ENCODE measurements at places on chromosomes 7 and 10. TPM values are rescaled to one million over a fixed set of nuclear protein-coding genes. Genes with fewer than 3 reads are reported as not detected.
A peak's percentile ranks its signal among the peaks of the same experiment; 100 is the strongest.

- no peak overlapping the region for H3K27ac ChIP-seq
- no peaks in the 10 kb centered on the region for H3K36me3 ChIP-seq
- H3K4me1 ChIP-seq = no peaks in the 10 kb centered on the region
- H3K27me3 ChIP-seq = no peaks in the 10 kb centered on the region
- no peak overlapping the region for H3K4me3 ChIP-seq
Measured at GRCh38 chr10:10589540-10590303, 427.9 kb upstream of the CELF2 start.

DNA sequence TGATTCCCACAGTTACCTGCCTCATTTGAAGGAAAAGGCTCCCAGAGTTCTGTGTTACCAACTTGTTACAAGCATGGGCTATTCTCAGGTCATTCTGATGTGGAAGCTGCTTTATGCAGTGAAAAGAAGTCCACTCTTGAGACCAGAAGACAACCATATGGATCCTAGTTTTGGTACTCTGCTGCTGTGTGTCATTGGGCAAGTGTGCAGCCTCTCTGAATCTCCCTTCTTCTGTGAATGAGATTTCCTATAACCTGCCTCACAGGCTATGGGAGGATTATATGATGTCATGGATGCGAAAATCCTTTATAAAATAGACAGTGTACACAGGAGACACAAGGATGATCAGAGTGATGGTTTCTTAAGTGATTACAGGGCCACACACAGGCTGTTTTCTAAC is 166.1 kb downstream of the ARID5B start:
- no peak overlapping the region for H3K4me3 ChIP-seq
- H3K27me3 ChIP-seq = no peaks in the 10 kb centered on the region
- H3K36me3 ChIP-seq = peaks cover 26% of the 10 kb centered on the region
- H3K4me1 ChIP-seq = peaks cover 11% of the 10 kb centered on the region
- no peak overlapping the region for H3K27ac ChIP-seq

DNA sequence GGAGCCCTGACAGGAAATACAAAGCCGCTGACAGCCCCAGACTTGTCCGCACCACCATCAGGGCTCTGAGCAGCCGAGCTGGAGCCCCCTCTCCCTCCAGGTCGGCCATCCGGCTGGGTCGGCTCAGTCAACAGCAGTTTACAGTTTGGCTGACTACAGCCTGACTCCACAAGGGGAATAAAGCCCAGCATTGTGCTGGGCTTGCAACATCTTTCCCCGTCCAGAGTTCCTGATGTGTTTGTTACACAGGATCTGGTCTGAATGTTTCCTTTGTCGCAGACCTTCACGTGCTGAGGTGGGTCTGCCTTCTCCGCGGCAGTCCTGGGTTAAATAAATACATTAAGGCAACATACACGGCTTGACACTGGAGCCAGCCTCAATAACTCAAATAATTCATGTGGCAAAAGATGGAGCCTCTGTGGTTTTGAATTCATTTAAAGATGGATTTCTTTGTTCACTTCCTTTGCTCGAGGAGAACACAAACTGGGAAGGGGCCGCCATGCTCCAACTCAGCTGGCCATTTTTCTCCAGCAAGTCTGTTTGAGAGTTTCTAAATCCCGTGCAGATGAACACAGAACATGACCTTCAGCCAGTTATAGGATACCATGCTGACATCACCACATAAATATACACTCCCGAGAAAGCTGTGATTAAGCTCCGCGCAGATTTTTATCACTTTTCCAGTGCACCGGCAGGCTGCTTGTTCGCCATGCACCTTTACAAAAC is 192.1 kb downstream of the WDR11 start:
- H3K27me3 ChIP-seq = no peaks in the 10 kb centered on the region
- H3K4me1 ChIP-seq = no peaks in the 10 kb centered on the region
- no peak overlapping the region for H3K4me3 ChIP-seq
- DNase-seq = no peak

DNA sequence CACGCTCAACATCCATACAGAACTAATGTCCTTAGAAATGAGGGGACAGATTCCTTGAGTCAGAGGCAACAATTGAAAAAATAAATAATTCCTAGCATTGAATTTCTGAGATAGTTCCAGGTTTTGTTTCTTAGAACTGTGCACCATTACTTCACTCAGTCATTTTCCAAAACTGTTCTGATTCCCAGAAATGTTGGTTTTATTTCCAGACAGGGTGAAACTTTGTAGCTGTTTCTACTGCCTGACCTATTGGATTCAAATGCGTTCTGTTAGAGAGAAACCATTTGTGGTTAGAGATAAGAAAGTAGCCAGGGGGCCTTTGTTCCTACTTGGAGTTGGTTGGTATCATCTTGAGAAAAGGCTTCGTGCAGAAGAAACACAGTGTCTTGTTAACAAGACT is 8.1 kb upstream of the DEPP1 start:
- DNase-seq = peak; percentile 63
- peaks cover 14% of the 10 kb centered on the region for H3K4me1 ChIP-seq
- no peaks in the 10 kb centered on the region for H3K36me3 ChIP-seq
- H3K27ac ChIP-seq = no peak overlapping the region
- no peak overlapping the region for H3K4me3 ChIP-seq

DNA sequence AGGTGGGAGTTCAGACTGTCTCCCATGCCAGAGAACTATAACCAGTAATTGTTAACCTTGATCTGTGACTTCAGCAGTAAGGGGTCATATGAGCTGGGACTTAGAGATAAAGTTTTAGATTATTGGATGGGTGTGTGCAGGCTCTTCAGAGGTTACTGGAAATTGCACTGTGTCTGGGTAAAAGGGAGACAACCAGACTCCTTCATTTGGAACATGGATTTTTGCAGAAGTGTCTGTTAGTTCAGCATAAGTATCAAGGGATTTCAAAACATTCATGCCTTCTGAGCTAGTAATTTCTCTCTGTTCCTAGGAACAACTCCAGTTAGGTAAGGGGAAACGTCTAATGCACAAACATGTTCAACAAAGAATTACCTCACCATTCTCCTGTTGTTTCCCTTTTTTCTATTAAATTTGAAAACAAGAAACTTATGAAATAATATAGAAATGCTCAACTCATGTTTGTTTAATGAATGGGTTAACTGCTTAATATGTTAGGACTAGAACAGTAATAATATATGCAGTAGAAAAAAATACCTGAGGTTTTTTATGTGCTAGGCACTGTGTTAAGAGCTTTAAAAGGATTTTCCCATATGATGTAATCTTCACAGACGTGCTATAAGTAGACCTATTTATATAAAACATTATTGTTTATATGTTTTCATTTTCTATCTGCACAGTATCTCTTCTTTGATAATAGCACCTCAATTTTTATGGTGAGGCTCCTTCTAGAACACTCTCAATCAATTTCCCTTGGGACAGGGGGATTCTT is 233.0 kb downstream of the CACNA2D1 start:
- H3K27me3 ChIP-seq = no peaks in the 10 kb centered on the region
- H3K4me1 ChIP-seq = no peaks in the 10 kb centered on the region
- H3K4me3 ChIP-seq = no peak overlapping the region
- H3K27ac ChIP-seq = no peak overlapping the region

Gene FRMPD2
- polyA plus RNA-seq = 0.16 TPM
